HTR-8/SVneo (cell line): ENCODE measurements at places on chromosomes 2 and 18.
A peak's percentile ranks its signal among the peaks of the same experiment; 100 is the strongest.

- DNase-seq, result no peak
Measured at GRCh38 chr2:79387431-79387830, 125.4 kb upstream of the CTNNA2 start.

- no peak for DNase-seq
Measured at GRCh38 chr2:100267751-100268150, 54.5 kb downstream of the LONRF2 start.

GRCh38 chr2:127347734-127348392 is 39.9 kb downstream of the MAP3K2 start:
- no peak for DNase-seq

- DNase-seq, result no peak
Measured at GRCh38 chr2:118993392-118993752, 51.4 kb downstream of the MARCO start.

- peak; percentile 28 for DNase-seq
Measured at GRCh38 chr18:27750014-27750413, 426.9 kb downstream of the CDH2 start.
